ENCODE measurements at places on chromosomes 6 and 20.

DNA sequence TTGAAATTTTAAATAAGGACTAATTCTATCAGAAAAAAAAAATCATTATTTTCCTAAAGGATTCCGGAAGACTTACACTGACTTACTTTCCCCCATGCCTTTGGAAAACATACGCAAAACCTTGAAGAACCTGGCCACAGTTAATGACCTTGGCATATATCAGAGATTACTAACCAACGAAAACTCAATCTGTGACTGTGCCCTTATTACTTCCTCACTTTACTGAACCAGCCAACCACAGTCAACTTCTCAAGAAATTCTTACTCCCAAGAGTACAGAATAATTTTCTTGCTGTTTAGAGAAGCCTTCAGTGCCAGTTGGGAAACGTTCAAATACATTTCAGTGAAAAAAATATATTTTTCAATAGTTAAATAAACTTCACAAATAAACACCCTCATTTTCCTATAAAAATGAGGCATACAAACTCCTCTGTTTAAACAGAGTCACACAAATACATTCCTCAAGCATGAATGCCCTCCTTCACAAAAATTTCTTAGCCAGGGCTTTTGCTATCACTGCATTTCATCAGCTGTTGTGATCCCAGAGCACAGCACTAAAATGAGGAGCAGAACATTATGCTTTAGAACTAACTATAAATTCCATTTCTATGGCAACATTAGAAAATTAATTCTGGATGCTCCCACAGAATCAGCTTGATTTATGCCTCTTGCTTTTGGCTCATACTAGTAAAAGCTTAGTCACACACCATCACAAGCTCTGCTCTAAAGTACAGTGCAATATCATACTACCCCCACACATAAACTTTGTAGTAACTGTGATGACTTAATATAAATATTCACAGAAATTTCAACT lies 117.6 kb downstream of the DST start:
- no peak for DNase-seq

GRCh38 chr20:37160683-37161082 lies 18.4 kb upstream of the RPN2 start:
- DNase-seq, result no peak

DNA sequence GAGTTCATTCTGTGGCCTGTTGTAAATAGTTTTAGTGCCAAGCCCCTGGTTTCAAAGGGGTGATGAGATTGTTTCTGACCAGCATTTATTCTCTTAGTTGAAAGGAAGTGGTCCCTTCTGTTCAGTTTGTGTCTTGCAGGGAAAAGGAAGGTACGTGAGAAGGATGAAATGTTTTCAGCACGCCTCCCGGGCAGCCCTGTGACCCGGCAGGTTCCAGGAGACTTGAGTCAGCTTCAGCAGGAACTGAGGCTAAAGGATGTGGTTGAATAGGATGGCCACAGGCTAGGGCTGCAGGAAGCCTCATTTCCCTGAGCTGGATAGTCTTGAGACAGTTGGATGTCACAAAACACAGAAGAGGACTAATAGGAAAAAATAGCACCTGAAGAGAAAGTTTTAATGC lies 132.4 kb upstream of the SYNDIG1 start:
- DNase-seq, result no peak

DNA sequence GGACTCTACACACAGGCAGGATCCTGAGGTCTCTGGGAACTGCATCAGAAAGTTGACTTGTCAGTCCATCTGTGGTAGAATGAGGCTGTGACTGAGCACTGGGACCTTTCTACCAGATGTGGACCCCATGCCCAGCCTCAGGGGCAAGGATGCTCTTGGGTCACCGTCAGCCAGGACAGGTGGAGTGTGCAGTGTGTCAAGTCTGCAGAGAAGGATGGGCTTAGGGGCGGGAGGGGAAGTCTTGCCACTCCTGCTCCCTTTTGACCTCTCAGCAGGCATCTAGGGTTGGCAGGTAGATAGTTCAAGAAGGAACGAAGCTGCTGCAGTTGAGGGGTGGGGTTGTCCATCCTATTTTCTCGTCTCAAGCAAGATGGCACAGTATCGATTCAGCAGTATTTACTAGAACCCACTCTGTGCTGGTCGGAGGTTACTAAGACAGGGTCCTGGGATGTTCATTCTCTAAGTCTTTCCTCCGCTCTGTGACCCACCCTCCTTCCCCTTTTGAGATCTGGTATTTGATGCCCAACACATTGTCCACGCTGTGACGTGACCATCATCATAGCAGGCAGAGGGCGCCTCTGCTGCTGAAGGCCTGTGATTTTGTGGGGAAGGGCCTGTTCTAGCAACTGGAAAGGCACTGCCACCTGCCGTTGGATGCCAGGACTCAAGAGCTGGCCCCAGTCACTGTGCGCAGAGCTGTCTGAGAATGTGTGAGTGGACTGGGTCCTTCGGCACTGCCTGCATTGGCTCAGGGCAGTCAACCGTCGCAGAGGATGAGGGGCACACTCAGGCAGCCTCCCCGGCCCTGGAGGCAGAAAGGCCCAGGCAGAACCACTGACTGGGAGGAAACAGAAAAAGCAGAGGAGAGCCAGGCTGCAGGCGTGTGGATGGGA lies 23.2 kb downstream of the RBCK1 start:
- no peak for DNase-seq

- DNase-seq, result no peak
Observed at GRCh38 chr20:59152559-59153354, 10.9 kb upstream of the ZNF831 start.

- no peak for DNase-seq
Observed at GRCh38 chr6:14141351-14142062, 23.9 kb downstream of the CD83 start.

DNA sequence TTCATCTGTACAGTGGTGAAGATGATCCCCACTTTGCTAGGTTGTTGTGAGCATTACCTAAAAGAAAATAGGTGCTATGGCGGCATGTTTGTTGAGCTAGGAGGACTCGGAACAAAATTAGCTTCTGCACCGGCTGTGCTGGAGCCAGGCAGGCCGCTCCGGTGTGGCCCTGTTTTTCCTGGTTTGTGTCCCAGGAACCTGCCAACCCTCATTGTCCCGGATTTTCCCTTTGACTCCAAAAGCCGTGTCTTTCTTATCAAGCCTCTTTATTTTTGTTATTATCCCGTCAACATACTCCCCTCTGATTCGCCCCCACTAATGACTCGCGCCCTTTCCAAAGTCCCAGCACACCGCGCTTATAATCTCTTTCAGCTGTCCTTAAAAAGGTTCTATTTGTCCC lies 117.0 kb downstream of the MYLK4 start:
- DNase-seq, result no peak

GRCh38 chr20:59733351-59733750 lies 129.0 kb downstream of the PHACTR3 start:
- no peak for DNase-seq

DNA sequence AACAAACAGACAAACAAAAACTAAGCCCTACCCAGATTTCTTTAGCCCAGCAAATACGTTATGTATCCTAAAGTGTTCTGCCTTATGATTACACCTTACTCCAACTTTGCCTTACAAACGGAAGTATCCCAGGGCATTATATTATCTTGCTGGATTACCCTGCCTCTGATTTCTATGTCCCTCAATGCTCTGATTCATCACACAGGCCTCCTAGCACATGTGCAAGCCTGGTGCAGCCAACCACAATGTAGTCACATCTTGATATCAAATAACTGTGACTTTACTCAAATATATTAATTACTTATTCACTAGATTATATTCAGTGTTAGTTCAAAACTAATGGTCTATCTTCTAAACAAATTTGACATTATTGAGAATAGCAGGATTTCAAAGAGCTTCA lies 598.6 kb downstream of the TBC1D32 start:
- no peak for DNase-seq

GRCh38 chr6:121110733-121111132 lies 223.5 kb downstream of the TBC1D32 start:
- no peak for DNase-seq

DNA sequence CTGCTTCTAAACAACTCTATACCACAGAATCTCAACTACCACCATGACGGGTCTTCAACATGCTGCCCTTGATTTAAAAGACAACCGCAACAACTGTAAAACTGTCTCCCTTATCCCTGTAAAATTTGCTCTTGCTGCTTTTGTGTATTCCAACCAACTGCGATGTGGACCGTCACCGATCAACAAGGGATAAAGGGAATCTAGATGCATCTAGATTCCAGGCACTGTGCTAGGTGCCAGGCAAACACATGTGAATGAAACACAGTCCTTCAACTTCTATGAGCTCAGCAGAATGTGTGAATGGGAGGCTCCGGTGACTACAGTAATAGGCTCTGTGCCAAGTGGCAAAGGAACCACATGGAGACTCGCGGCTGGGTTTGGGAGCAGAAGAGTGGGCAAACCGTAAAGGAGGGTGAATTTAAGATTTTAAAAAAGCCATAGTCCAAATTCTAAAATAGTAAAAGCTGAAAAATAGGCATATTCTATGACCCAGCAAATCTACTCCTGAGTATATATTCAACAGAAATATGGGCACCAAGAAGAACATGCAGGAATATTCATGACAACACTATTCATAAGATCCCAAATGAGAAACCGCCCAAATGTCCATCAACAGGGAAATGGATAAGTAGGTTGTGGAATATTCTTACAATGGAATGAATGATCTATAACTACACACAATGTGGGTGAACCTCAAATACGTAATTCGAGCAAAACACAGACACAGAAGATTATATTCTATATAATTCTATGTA lies 3.7 kb upstream of the PRND start:
- DNase-seq, result no peak

- no peak for DNase-seq
Observed at GRCh38 chr6:18632670-18633410, 245.7 kb downstream of the RNF144B start.

DNA sequence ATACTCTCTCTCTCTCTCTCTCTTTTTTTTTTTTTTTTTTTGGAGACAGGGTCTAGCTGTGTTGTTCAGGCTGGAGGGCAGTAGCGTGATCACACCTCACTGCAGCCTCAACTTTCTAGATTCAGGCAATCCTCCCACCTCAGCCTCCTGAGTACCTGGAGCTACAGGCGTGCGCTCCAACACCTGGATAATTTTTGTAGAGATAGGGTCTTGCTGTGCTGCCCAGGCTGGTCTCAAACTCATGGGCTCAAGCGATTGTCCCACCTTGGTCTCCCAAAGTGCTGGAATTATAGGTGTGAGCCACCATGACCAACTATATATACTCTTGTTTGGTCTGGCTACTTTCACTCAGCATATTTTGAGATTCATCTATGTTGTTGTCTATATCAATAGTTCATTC lies 154.9 kb downstream of the ZFAND3 start:
- DNase-seq, result no peak

DNA sequence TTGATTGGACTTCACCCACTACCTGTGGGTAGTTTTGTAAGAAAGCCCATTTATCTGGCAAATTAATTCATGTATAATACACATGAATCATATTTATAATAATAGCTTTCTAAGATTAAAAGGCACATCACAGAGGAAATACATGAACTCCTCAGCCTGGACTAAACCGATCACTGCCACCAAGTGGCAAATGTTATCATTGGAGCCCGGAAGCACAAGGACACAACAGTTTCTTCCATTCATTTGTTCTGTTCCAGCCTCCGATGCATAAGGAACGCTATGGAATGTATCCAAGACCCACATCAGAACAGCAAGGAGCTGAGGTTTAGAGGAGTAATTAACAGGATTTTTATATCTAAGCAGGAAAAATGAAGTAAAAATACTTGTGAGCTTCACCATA lies 13.9 kb upstream of the IPCEF1 start:
- no peak for DNase-seq

DNA sequence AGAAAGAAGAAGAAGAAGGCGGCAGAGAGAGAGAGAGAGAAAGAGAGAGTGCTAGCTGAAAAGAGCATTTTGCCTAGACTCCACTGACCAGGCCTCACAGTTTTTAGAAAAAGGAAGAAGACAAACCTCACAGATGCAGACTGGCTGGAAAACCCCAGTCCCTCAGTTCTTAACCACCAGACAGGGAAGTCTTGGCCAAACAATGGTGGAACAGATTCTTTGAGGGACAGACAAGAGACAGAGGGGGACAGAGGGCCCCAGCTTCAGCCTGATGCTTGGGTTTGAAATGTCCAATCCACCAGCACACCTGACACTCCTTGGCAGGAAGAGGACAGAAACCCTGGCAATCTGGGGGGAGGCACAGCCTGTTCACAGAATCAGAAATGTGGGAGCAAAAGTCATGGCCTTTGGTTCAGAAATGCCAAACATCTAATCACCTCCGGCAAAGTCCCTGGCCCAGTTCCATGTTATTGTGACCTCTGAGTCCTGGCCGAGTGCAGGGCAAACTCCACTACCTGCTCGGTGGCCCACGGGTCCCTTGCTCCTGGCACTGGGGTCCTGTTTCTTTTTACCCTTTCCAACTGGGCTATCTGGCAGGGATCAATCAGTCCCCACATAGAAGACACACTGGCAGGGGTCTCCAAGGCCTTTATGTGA lies 235.2 kb downstream of the LY86 start:
- DNase-seq, result no peak

DNA sequence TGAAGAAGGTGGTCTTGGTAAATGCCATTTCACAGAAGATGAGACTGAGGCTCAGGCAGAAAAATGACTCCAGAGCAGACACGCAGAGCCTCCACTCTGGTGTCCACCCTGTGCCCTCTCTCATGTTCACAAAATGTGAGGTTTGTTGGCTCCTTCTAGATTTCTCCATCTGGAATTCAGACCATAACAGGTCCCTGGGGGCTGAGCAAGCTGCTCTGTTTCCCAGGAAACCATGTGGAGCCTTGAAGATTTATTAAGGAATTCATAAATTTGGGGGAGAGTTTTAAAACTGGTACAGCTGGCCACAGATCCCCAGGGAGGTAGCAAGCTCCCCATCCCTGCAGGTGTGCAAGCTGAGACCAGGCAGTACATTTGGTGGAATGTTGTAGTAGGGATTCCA lies 38.8 kb upstream of the SIRPA start:
- DNase-seq, result no peak

GRCh38 chr6:4397307-4397706 lies 261.9 kb upstream of the ECI2 start:
- DNase-seq, result no peak

DNA sequence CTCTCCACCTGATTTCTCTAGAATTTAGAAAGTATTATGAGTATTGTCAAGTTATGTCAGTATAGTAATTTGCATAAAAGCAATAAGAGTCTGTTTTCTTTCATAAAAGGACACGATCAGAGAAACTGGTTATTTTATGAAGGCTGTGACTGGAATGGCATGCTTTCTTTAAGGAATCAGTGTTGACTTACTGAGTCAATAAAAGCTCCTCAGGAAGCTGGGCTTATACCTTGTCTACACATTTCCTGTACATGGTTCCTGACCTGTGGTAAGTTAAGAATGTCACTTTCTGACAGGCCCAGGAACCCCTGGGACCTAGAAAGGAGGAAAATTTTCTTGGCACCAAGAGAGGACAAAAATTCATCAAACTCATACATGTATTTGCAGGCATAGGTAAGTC lies 1224.0 kb upstream of the ADGRB3 start:
- no peak for DNase-seq

DNA sequence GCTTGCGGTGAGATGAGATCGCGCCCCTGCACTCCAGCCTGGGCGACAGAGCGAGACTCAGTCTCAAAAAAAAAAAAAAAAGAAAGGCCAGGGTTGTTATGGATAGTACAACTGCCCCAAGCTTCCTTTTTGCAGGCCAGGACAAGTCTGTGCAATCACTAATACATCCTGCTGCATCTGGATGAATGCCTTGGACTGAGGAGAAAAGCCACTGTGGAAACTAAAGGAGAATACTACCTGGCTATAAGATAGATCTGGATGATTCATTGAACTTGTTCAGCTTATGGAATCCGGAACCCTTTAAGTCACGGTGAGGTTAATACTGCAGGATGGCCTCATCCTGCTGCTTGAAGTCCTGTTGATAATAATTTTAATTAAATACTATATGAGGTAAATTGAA lies 278.2 kb downstream of the TFAP2A start:
- no peak for DNase-seq

- no peak for DNase-seq
Observed at GRCh38 chr20:7849675-7850074, 90.6 kb downstream of the HAO1 start.

All from stimulated activated CD8-positive, alpha-beta memory T cell treated with anti-CD3 and anti-CD28 coated beads, Interleukin-7, amount 100 ng/mL, for 4 hours (primary cell).